NAMALWA (cell line): ENCODE measurements at places on chromosomes 3 and 15.

GRCh38 chr15:90233387-90234095 lies at the start of gene CIB1:
TSS of gene CIB1 (minus strand) at chr15:90233941. CDS start at chr15:90233885, 56 bp downstream.
- peak; percentile 97 for DNase-seq

GRCh38 chr15:69679623-69680228 lies 227.1 kb downstream of the RPLP1 start:
- DNase-seq = no peak

DNA sequence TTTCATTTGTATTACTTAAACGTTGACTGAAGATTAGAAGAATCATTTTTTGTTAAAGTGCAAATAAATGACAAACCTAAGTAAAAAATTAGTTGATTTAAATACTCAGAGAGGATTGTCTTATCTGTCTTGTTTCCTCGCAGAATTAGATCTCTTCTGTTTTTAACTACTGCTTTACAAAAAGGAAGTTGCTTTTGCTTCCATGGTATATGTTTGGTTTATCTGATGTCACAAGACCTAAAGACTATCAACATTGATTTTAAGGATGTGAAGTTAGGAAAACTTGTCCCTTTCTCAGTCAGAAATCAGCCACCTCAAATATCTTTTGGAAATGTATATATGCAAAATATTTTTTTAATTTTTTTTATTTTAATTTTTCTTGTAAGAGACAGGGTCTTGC lies 28.7 kb downstream of the GPR171 start:
- DNase-seq = no peak

GRCh38 chr3:87900061-87900460 lies 158.7 kb downstream of the CGGBP1 start:
- DNase-seq = peak; percentile 13

DNA sequence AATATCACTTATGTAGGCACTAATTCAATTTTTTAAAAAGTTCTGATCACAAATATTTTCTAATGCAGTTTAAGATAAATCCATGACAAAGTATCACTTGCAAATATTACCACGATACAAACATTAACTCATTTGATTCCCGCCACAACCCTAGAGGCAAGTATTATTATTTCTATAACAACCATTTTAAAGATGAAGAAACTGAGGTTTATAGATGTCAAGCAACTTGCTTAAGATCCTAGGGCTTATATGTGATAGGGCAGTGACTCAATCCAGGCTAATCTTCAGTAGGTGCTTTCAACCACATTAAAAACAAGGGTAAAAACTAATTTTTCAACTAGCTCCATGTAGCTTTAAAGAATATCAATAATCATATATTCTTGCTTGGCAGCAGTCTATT lies 1.7 kb downstream of the DYNC1LI1 start:
- no peak for DNase-seq

DNA sequence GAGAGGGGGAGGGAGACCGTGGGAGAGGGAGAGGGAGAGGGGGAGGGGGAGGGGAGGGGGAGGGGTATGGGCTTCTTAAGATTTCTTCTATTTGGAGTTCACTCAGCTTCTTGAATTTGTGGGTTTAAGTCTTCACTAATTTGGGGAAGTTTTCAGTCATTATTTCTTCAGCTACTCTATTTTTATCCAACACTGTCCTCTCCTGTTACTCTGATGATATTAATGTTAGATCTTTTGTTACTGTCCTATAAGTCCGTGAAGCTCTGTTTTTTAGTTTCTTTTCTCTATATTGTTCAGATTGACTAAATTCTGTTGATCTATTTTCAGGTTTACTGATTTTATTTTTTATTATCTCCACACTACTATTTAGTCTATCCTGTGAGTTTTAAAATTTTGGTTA lies 351.5 kb upstream of the TPM1 start:
- DNase-seq = no peak
